CD8-positive, alpha-beta memory T cell (primary cell): ENCODE measurements at places on chromosomes 7 and 10.

DNA sequence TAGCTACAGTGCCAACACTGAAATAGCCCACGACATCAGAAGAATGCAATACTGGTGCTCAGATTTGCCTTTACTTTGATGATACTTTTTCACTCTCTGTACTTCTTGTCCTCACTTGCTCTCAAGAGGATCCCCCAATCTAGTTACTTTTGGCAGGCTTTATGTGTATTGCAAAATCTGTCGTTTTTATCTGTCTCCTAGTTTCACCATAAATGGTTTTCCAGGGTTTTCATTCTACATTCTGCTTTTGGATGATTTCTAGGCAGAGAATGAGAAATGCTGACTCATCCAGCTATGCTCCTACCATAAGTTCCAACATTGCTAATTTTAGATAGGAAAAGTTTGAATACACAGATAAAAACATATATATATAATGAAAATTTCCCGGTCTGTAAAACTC is 659.5 kb upstream of the NRG3 start:
- no peak overlapping the region for H3K4me3 ChIP-seq
- H3K36me3 ChIP-seq, result no peaks in the 10 kb centered on the region
- no peaks in the 10 kb centered on the region for H3K27me3 ChIP-seq
- no peaks in the 10 kb centered on the region for H3K4me1 ChIP-seq
- no peak for DNase-seq
- H3K27ac ChIP-seq, result no peak overlapping the region

DNA sequence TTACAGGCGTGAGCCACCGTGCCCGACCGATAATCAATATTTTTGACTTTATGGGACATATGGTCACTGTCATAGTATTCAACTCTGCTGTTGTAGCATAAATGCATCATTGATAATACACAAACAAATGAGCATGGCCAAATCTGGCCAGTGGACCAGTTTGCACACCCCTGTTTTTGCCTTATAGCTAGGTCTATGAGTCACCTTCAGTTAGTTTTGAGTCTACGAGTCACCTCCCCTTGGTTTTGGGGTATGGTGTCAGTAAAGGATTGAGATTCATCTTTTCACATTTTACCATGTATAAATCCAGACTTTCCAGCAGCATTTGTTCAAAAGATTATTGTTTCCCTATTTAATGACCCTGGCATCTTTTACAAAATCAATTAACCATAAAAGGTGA is 362.5 kb upstream of the NRP1 start:
- no peak for DNase-seq
- peaks cover 3% of the 10 kb centered on the region for H3K27me3 ChIP-seq
- H3K4me3 ChIP-seq, result no peak overlapping the region
- H3K36me3 ChIP-seq, result no peaks in the 10 kb centered on the region
- no peak overlapping the region for H3K27ac ChIP-seq

DNA sequence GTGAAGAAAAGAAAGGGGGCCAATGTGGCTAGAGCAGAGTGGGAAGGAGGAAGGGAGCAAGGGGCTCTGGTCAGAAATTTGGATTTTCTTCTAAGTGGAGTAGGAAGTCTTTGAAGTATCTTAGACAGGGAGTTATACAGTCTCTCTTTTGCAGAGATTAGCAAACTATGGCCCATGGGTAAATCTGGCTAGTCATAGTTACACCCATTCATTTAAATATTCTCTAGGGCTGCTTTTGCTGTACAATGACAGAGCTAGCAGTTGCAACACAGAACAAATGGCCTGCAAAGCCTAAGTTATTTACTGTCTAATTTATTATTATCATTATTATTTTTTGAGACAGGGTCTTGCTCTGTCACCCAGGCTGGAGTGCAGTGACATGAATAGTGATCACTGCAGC is 10.5 kb upstream of the LAMB4 start:
- H3K4me3 ChIP-seq, result no peak overlapping the region
- H3K36me3 ChIP-seq, result no peaks in the 10 kb centered on the region
- no peak overlapping the region for H3K27ac ChIP-seq
- peaks cover 6% of the 10 kb centered on the region for H3K4me1 ChIP-seq
- DNase-seq, result no peak

GRCh38 chr7:38070718-38071117 is 107.3 kb upstream of the STARD3NL start:
- H3K4me3 ChIP-seq, result no peak overlapping the region
- no peak for DNase-seq
- H3K36me3 ChIP-seq, result no peaks in the 10 kb centered on the region
- H3K27ac ChIP-seq, result no peak overlapping the region
- H3K4me1 ChIP-seq, result no peaks in the 10 kb centered on the region
- no peaks in the 10 kb centered on the region for H3K27me3 ChIP-seq

- no peak for DNase-seq
- no peaks in the 10 kb centered on the region for H3K4me1 ChIP-seq
- H3K4me3 ChIP-seq, result no peak overlapping the region
- H3K36me3 ChIP-seq, result no peaks in the 10 kb centered on the region
These were observed 258.5 kb downstream of the DNAJB6 start for GRCh38 chr7:157595086-157595855.

GRCh38 chr7:96973986-96974385 is 31.4 kb upstream of the DLX6 start:
- peaks cover 3% of the 10 kb centered on the region for H3K27me3 ChIP-seq
- DNase-seq, result no peak
- H3K36me3 ChIP-seq, result no peaks in the 10 kb centered on the region
- H3K4me3 ChIP-seq, result no peak overlapping the region
- no peaks in the 10 kb centered on the region for H3K4me1 ChIP-seq

DNA sequence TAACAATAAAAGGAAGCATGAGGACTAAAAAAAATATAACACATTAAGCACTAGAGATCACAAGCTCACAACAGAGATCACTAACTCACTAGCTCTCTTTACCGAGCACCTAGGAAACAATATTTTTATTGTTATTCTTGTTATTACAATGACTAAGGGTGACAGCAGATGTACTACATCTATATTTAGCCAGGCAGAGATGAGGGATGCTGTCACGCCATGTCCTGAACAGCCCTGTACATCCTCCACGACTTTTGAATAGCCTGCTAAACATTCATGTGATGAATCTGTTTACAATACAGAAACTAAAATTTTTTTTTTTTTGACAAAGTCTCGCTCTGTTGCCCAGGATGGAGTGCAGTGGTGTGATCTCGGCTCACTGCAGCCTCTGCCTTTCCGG is 22.7 kb downstream of the FAM133B start:
- no peaks in the 10 kb centered on the region for H3K27me3 ChIP-seq
- H3K36me3 ChIP-seq, result peaks cover 40% of the 10 kb centered on the region
- no peak for DNase-seq

DNA sequence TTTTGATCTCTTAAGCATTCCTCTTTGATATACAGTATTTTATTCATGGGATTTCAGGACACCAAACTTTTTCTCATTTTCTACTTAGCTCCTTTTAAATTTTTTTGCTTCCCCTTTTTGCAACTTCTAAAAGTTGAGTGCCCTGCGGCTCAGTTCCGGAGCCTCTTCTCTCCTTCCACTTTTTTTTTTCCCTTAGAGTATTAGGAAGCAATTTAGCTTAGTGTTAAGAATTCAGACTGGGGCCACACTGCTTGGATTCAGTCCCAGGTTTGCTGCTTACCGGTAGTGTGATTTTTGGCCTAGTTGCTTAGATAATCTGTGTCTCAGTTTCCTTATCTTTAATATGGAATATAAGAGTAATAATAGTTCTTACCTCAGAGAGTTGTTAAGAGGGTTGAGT is 3.4 kb downstream of the STAM start:
- H3K27ac ChIP-seq, result no peak overlapping the region
- DNase-seq, result no peak
- H3K4me3 ChIP-seq, result no peak overlapping the region
- peaks cover 60% of the 10 kb centered on the region for H3K4me1 ChIP-seq
- H3K27me3 ChIP-seq, result no peaks in the 10 kb centered on the region

- no peak for DNase-seq
- H3K27me3 ChIP-seq, result peaks cover 2% of the 10 kb centered on the region
- no peaks in the 10 kb centered on the region for H3K4me1 ChIP-seq
- H3K36me3 ChIP-seq, result no peaks in the 10 kb centered on the region
These were observed 17.6 kb upstream of the ORC5 start for GRCh38 chr7:104225451-104225850.

- H3K4me3 ChIP-seq, result no peak overlapping the region
- H3K36me3 ChIP-seq, result peaks cover 27% of the 10 kb centered on the region
- H3K27ac ChIP-seq, result no peak overlapping the region
These were observed 39.5 kb upstream of the DGKI start for GRCh38 chr7:137886281-137886680.

DNA sequence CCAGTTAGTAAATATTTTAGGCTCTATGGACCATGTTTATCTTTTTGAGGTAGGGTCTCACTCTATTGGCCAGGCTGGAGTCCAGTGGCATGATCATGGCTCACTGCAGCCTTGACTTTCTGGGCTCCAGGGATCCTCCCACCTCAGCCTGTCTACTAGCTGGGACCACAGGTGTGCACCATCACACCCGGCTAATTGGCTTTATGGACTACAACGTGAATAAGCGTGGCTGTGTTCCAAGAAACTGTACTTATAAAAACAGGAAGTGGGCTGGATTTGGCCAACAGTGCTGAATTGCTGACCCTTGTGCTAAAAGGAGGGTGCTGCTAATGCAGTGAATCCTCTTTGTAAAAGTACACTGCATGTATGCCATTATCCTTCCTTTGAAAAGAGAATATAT is 111.7 kb upstream of the CDK13 start:
- no peaks in the 10 kb centered on the region for H3K36me3 ChIP-seq
- no peaks in the 10 kb centered on the region for H3K27me3 ChIP-seq
- no peak overlapping the region for H3K4me3 ChIP-seq
- no peak for DNase-seq
- H3K27ac ChIP-seq, result no peak overlapping the region

GRCh38 chr10:88800152-88801125 is 2.1 kb upstream of the LIPM start:
- no peak overlapping the region for H3K27ac ChIP-seq
- no peaks in the 10 kb centered on the region for H3K4me1 ChIP-seq
- H3K4me3 ChIP-seq, result no peak overlapping the region
- no peaks in the 10 kb centered on the region for H3K27me3 ChIP-seq
- H3K36me3 ChIP-seq, result no peaks in the 10 kb centered on the region

DNA sequence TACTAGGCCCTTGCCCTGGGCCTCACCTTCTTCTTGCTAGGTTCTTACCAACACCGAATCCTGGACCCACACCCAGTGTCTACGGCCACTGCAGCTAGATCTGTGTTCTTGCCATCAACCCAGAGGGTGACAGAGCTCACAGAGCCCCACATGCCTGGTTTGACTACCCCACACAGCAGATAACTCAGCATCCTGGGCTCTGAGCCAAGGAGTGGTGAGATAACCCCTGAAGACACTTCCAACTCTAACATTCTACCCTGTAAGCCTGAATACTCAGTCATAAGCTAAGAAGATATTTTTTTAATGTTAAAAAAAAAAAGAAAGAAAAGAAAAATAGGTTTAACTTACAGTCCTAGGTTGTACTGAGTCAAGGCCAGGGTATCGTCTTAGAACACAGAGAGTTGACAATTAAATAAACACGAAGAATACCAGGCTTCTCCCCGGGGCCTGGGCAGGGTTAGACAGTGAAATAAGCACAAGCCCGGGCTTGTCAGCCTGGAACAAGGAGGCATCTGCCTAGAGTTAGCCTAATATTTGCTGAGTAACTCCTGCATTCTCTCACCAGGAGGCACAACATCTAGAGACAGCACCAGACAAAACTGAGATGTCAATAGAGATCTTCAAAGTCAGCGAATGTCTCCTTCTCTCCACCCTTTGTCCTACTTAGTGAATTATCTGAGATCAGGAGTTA is 556.5 kb upstream of the LRRN3 start:
- H3K4me1 ChIP-seq, result no peaks in the 10 kb centered on the region
- H3K27ac ChIP-seq, result no peak overlapping the region
- no peaks in the 10 kb centered on the region for H3K36me3 ChIP-seq
- no peaks in the 10 kb centered on the region for H3K27me3 ChIP-seq
- no peak for DNase-seq

GRCh38 chr10:99521765-99522469 is 10.8 kb upstream of the NKX2-3 start:
- H3K4me3 ChIP-seq, result no peak overlapping the region
- H3K4me1 ChIP-seq, result no peaks in the 10 kb centered on the region
- no peaks in the 10 kb centered on the region for H3K36me3 ChIP-seq
- H3K27ac ChIP-seq, result no peak overlapping the region
- H3K27me3 ChIP-seq, result peaks cover 13% of the 10 kb centered on the region

- H3K4me3 ChIP-seq, result no peak overlapping the region
- no peaks in the 10 kb centered on the region for H3K27me3 ChIP-seq
- no peak for DNase-seq
- no peaks in the 10 kb centered on the region for H3K36me3 ChIP-seq
- H3K27ac ChIP-seq, result no peak overlapping the region
- no peaks in the 10 kb centered on the region for H3K4me1 ChIP-seq
These were observed 18.6 kb upstream of the GOT1 start for GRCh38 chr10:99449023-99449422.

GRCh38 chr7:97506728-97507127 is 225.2 kb upstream of the TAC1 start:
- no peaks in the 10 kb centered on the region for H3K36me3 ChIP-seq
- no peak for DNase-seq
- H3K4me3 ChIP-seq, result no peak overlapping the region

GRCh38 chr7:46738165-46738564 is 817.1 kb upstream of the IGFBP3 start:
- no peaks in the 10 kb centered on the region for H3K27me3 ChIP-seq
- H3K4me1 ChIP-seq, result no peaks in the 10 kb centered on the region
- no peak overlapping the region for H3K27ac ChIP-seq
- no peak for DNase-seq
- no peak overlapping the region for H3K4me3 ChIP-seq
- H3K36me3 ChIP-seq, result no peaks in the 10 kb centered on the region

DNA sequence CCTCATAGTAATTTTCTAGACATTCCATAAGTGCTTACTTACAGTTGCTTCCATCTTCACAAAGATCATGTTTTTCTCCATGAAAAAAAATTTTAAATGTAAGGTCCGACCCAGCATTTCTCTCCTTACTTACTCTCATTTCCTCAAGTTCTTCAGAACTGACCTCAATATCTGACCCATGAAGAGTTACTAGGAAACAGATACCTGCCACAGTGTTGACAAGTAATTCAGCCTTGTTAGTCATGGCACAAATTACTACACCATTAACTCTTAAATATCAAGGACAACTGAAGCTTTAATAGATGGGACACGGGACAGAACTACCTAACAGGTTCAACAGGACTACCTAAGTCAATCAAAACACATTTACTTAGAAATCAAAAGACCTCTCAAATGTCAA is 316.2 kb downstream of the POM121L12 start:
- no peaks in the 10 kb centered on the region for H3K4me1 ChIP-seq
- H3K27ac ChIP-seq, result no peak overlapping the region
- H3K27me3 ChIP-seq, result no peaks in the 10 kb centered on the region
- H3K36me3 ChIP-seq, result no peaks in the 10 kb centered on the region
- H3K4me3 ChIP-seq, result no peak overlapping the region
- DNase-seq, result no peak

GRCh38 chr7:132441935-132442334 is 134.3 kb downstream of the PLXNA4 start:
- no peaks in the 10 kb centered on the region for H3K27me3 ChIP-seq
- no peak for DNase-seq
- no peaks in the 10 kb centered on the region for H3K36me3 ChIP-seq
- no peak overlapping the region for H3K4me3 ChIP-seq

DNA sequence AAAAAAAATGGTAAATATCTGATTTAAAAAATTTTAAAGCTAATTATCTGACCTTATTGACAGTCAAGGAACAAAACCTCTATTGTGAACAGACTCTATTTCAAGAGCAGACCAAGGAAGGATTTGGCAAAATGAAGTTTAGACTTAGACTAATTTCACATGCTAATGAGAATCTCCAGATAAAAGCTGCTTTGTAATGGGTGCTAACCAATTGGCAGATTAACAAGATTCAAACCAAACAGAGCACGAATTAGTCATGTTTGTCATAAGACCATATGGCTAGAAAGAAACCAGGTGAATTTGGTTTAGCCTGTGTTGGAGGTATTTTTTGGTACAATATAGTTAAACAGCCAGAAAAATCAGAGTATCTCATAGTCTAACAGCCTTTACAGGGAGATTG is 429.1 kb upstream of the NFE2L3 start:
- no peaks in the 10 kb centered on the region for H3K36me3 ChIP-seq
- H3K27me3 ChIP-seq, result no peaks in the 10 kb centered on the region
- H3K4me3 ChIP-seq, result no peak overlapping the region
- H3K27ac ChIP-seq, result no peak overlapping the region
- H3K4me1 ChIP-seq, result no peaks in the 10 kb centered on the region
